Non-pigmented ciliary epithelial cell (primary cell): ENCODE measurements at places on chromosomes 13 and 19.

DNA sequence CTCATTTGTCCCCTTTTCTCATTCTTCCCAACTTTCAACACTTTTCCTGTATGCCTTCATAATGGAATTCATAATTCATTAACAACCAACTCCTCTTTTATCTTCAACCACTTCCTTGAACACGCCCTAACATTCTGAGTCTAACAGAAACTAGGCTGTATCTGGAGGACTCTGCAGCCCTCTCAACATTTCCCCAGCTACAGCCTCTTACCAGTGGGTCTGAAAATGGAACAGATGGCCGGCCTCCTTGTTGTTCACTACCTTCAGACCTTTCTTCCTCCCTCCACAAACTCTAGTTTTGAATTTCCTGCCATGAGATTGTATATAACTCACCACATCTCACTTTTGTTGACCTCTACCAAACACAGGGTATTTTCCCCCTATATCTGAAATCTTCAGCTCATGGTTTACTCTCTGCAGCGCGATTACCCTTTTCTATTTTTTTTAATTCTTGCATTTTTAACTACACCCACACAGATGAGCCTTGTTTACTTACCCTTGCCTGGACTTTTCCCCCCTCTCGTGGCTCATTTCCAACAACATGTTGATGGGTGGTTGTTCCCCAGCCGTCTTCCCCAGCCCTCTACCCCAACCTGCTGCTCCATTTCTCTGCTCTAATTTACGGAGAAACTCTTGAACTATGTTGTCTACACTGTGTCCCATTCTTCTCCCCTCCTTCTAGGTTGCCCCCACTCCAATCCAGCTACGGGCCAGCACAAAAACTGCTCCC, 846 bp downstream of the ZNF790 start:
- no peak for DNase-seq

- no peak for DNase-seq
Measured at GRCh38 chr13:32932376-32932775, 83.8 kb upstream of the KL start.

- no peak for DNase-seq
Measured at GRCh38 chr19:9935506-9936325, 599 bp downstream of the OLFM2 start.

DNA sequence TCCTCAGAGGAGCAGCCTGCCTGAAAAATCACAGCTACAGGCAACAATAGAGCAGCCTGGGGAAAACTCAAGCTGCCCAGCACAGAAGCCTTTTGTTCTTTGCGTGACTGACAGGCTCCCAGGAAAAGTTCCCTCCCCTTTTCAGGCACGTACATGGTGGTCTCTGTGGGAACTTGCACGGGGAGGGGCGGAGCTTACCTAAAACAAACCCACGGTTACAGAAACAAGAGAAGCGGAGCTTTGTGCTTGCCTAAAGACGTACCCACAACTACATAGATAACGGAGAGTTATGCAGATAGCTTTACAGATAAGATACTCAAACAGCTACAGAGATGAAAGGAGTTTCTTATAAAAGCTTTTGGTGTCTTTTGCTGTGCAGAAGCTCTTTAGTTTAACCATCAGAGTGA, 11.4 kb downstream of the ETFB start:
- no peak for DNase-seq

GRCh38 chr13:51734786-51735185, 69.2 kb downstream of the DHRS12 start:
- DNase-seq, result no peak

DNA sequence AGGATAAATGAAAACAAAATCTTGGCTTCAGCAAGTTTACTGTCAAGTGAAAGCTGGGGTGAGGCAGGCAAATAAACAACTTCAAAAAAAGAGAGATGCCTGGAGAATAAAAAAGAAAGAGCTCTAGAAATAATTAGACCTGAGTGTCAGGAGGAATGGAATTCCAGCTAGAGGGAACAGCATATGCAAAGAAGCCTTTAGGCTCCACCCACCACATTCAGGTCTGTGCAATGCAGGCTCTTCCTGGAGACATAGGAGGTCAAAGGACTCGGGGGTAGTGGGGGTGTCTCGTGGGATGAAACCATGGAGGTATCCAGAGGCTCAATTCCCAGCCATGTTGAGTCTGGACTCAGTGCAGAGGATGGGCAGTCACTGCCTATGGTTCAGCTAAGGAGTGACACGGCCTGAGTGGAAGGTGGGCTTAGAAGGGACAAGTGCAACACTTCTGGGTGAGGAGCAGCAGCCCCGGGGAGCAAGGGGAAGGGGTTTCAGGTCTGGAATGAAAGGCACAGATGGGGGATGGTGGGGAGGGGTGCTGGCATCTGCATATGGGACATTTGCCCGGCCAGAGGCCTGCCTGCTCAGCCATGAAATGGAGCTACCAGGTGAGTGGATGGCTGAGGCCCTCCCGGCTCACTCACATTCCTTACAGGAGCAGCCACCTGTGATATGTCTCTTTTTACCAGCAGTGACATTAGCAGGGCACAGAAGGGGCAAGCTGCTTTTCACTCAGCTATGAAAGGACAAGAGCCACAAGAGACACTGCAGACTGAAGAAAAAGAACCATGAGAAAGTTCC, 12.3 kb downstream of the LATS2 start:
- no peak for DNase-seq

DNA sequence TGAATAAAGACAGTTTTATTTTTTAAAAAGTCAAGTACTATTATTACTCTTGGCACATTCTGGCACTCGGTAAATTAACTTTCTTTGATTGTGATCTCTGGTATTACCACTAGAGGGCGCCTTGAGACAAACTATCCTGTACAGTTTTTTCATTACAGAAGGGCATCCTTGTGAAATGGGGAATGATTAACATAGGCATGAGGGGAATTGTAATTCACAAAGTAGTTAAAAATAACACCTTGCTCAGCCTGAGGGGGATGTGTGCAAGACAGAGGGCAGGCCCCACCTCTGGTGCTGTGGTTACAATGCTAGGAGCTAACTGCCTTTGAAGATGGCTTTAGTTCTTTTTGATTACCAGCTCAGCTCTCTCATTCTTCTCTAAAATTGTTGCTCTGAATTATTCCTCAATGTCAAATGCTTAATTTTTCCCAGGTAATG, 24.2 kb upstream of the C1QTNF9B start:
- DNase-seq, result no peak

- DNase-seq, result no peak
Measured at GRCh38 chr13:42466123-42466522, 107.8 kb upstream of the TNFSF11 start.

DNA sequence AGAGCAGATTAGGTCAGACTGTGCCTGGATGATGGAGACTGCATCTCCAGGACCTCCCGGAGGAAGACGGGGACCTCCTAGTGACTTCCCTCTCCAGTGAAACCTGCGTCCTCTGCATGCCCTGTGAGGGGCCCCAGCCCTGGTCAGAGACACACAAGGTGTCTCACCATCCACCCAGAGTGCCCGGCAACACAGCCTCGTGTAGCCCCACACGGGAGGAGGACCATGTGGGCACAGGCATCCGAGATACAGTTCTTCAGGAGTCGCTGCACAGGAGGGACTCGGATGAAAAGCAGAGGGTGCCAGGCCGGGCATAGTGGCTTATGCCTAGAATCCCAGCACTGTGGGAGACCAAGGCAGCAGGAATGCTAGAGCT, 64.8 kb downstream of the PEPD start:
- no peak for DNase-seq

- peak; percentile 11 for DNase-seq
Measured at GRCh38 chr13:35139591-35139990, 197.5 kb downstream of the NBEA start.
